Mammary epithelial cell (primary cell): ENCODE measurements at places on chromosomes 16 and 17.

DNA sequence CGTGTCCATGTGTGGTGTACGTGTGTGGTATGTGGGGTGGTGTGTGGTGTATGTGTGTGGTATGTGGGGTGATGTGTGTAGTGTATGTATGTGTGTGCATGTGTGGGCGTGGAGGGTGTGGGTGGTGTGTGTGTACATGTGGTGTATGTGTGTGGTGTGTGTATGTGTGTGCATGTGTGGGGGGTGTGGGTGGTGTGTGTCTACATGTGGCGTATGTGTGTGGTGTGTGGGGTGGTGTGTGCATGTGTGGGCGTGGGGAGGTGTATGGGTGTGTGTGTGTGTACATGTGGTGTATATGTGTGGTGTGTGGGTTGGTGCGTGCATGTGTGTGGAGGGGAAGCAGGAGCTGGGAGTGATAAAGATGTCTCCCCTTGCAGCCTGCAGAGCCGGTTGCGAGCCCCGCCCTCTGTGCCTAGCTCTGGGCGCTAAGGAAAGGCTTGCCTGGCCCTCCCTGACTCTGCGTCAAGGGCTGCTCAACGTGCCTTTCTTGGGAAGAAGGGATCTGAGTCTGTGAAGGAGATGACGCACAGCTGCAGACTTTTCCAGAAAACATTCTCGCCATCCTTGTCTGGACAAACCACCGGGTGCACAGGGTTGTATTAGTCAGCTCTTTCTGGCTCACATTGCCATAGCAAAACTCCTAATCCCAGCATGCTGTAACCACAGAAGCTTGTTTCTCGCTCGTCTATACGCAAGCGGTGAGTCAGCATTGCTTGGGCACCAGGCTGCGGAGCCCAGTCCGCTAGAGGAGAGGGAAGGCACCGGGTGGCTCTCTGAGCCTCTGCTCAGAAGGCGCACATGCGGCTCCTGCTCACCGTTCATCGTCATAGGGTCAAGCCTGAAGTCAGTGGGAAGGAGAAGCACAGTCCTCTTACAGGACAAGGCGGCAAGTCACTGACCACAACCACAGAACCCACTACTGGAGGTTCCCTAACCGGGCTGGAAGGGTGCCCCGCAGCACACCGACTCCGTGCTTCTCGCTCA is 2.0 kb upstream of the CD300H start:
- peak; percentile 100 for DNase-seq

DNA sequence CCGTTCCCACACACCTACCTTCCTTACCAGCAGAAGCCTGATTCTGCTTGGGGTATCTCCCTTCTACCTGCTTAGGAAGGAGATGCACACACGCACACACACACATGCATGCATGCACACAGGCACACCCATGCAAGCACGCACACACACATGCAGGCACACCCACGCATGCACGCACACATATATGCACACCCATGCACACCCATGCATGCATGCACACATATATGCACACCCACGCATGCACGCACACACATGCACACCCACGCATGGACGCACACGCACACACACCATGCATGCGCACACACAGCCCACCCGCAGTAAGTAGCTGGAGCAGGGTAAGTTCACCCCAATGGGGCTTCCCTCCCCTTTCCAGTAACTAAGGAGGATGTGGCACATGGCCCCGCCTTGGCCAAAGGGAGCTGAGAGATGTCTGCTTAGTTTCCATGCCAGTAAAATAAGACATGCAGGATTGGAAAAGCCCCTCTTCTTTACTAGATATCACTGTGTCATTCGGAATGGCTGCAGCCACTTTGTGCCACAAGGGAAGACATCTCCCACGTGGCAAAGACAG is 33.7 kb downstream of the ADCY9 start:
- DNase-seq = no peak

- no peak for DNase-seq
These were observed 63.9 kb downstream of the CPPED1 start for GRCh38 chr16:12739738-12740137.

DNA sequence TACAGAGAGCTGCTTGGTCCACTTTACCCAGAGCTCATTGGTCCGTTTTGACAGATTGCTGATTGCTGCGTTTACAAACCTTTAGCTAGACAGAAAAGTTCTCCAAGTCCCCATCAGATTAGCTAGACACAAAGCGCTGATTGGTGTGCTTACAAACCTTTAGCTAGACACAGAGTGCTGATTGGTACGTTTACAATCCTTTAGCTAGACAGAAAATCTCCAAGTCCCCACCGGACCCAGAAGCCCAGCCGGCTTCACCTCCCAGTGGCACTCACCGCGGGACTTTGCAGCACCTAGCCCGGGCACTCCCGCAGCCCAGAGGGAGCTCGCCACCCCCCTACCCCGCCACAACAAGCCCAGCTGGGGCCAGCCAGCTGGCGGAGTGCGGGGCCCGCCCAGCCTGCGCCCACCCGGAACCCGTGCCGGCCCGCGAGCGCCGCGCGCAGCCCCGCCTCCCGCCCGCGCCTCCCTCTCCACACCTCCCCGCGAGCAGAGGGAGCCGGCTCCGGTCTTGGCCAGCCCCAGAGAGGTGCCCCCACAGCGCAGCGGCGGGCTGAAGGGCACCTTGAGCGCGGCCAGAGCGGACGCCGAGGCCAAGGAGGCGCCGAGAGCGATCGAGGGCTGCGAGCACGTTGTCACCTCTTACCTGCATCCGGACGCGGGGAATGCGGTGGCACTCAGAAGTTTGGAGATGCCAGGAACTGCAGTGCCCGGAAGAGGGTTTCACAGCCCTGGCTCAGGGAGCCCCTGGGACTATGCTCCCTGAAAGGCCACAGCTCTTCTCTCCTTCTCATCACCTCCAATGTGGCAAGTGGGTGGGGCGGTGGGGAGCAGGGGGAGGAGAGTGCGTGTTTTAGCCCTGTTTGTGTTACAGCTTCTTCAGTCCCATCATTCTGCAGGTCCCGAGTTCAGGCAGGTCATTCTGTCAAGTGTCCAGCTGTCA is 1504.5 kb downstream of the CDH11 start:
- no peak for DNase-seq

GRCh38 chr16:87464691-87465300 is 28.0 kb downstream of the ZCCHC14 start:
- no peak for DNase-seq

GRCh38 chr16:77896415-77897128 is 108.2 kb downstream of the VAT1L start:
- no peak for DNase-seq

GRCh38 chr17:10161386-10161785 is 37.0 kb downstream of the GAS7 start:
- DNase-seq = no peak

- no peak for DNase-seq
These were observed 32.4 kb upstream of the IRX3 start for GRCh38 chr16:54318941-54319340.

GRCh38 chr16:81582655-81583441 is 138.2 kb downstream of the CMIP start:
- no peak for DNase-seq

- DNase-seq = no peak
These were observed 526.2 kb upstream of the CDH11 start for GRCh38 chr16:65648101-65648500.

GRCh38 chr17:81049973-81050551 is 15.1 kb downstream of the BAIAP2 start:
- peak; percentile 97 for DNase-seq

- DNase-seq = no peak
These were observed 5.3 kb upstream of the NSMCE1 start for GRCh38 chr16:27273670-27274423.

DNA sequence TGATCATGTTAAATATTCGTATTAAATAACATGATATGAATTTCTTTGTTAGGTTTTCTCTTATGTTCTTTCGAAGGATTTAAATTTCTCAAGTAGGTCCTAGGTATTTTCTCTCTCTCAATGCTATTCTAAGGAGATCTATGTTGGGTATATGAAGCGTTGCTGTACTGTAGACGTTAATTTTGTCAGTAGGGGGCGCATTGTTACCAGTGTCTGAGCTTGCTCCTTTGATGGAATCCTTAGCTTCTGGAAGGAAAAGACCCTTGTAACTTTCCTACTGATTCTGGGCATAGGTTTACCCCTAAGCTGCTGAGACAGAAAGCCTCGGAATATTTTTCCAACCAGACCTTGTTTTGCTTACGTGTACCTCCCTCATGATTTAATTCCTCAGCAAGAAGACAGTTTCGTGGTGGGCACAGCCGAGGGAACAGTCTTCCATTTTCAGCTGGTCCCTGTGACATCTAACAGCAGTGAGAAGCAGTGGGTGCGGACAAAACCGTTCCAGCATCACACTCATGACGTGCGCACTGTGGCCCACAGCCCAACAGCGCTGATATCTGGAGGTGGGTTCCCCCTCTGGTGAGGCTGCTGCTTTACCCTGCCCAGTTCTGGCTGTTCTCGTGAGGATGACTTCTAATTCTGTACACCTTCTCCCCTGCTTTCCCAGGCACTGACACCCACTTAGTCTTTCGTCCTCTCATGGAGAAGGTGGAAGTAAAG is 17.9 kb downstream of the UTP4 start:
- peak; percentile 47 for DNase-seq

GRCh38 chr16:87276091-87276701 is 41.0 kb downstream of the C16orf95 start:
- DNase-seq = no peak

- no peak for DNase-seq
These were observed 6.4 kb downstream of the SIAH1 start for GRCh38 chr16:48378836-48379235.

- no peak for DNase-seq
These were observed 26.0 kb downstream of the MSI2 start for GRCh38 chr17:57282296-57282695.

- DNase-seq = no peak
These were observed 12.5 kb downstream of the CDH5 start for GRCh38 chr16:66378741-66379570.

- peak; percentile 28 for DNase-seq
These were observed 78.8 kb downstream of the WIPI1 start for GRCh38 chr17:68378268-68379176.

DNA sequence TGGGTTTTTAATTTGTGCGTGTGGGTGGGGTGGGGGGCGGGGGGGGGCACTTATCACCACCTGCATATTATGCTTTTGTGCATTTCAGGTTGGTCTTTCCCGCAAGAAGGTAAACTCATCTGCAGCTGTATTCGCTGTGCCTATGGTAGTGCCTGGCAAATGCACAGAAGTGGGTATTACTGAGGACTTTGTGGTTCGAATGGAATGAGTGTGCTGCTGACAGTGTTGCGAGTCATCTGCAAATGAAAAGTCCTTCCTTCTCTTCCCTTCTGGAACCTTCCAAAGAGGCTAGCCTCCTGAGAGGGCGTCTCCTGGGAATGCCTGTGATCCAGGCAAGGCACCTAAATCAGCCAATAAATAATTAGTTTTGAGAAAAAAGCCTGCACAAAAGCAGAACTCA is 532.9 kb downstream of the MAF start:
- peak; percentile 37 for DNase-seq

DNA sequence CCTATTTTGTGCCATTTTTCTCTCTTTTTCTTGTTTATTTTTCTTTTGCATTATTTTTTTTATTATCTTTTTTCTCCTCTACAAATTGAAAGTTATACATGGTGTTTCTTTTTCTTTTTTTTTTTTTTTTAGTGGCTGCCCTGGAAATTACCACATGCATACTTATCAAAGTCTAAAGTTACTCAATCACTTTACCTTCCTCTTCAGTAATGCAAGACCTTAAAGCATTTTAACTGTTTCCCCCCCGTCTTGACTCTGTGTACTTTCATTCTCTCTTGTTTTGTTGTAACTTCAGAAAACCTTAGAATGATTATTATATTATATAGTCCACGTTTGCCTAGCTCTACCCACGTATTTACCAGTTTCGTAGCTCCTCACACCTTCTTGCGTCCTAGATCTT is 33.3 kb upstream of the SMPD3 start:
- DNase-seq = no peak

DNA sequence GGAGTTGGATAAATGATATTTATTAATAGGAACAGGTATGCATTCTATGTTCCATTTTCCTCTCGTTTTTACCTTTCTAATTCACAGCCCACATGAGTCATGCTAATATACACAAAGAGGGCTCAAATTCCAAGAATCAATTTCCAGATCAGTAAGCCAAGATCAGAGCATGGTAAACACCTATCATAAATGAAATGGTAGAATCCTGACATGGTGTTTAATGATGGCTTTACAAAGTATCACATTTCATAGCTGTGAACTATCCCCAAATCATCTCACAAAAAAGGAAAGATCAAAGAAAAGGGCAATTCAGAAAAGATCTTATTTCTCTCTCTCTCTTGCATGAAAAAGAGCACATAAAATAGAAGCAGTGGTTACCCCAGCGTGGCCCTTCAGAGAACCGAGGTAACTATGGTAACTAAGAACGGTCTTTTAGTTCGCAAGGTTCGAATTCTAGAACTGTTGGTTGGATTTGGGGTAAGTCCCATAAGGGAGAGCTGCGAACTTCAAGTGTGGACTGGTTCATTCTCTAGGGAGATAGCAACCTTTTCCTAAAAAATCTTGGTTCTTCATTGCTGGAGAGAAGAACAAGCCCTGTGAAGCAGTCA is 73.0 kb downstream of the MARCHF10 start:
- no peak for DNase-seq

DNA sequence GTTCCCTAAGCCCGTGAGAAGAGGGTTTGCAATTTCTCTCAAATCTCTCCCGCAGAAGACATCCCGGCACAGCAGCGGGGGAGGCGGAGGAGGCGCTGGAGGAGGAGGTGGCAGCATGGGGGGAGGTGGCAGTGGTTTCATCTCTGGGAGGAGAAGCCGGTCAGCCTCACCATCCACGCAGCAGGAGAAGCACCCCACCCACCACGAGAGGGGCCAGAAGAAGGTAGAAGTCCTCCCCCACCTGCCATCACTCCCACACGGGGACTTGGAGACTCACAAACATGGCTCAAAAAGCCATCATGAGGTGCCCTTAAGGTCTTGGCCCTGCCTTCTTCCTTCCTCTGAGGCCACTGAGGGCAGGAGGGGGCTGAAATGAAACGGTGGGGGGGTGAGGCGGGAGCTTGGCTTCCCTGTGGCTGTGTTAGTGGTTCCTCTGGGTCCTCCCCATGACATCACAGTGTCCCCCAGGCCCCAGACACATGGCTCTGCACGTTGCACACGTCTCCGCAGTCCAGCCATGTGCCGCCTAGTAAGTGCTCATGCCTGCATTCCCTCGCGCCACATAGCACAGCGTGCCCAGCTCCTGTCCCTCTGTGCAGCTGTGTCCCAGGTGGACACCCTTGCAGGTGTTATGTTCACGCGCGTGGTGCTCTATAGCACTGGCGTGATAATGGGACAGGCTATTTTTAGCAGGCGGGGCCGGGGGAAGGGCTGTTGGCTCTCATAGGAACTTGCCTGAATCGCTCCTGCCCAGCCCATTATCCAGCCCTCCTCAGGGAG is 6.9 kb downstream of the MLLT6 start:
- no peak for DNase-seq

- DNase-seq = no peak
These were observed 911 bp upstream of the ITGA2B start for GRCh38 chr17:44390250-44390870.

- DNase-seq = no peak
These were observed 1496.7 kb downstream of the CDH11 start for GRCh38 chr16:63625126-63625525.

DNA sequence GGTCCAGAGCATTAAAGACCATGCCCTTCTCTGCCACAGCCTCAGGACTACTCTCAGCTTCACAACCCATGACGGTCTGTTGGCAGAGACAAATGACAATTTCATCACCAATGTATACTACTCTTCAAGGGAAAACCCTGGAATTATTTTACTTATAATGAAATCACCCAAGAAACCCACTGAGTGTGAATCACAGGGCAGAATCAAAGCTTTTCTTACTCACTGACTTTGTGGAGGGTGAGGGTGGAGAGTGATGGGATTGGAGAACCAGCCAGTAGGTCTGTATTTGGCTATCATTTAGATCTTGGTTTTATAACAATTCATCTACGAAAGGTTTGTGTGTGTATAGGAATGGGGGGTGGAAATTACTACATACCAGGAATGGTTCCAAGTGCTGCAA is 442.6 kb downstream of the SHISA9 start:
- DNase-seq = peak; percentile 74
